Stimulated activated CD8-positive, alpha-beta memory T cell treated with anti-CD3 and anti-CD28 coated beads, Interleukin-4, amount 100 ng/mL, for 24 hours (primary cell): ENCODE measurements at places on chromosomes 4 and X.

GRCh38 chrX:16589826-16590225 lies 60.1 kb upstream of the S100G start:
- DNase-seq, result no peak

DNA sequence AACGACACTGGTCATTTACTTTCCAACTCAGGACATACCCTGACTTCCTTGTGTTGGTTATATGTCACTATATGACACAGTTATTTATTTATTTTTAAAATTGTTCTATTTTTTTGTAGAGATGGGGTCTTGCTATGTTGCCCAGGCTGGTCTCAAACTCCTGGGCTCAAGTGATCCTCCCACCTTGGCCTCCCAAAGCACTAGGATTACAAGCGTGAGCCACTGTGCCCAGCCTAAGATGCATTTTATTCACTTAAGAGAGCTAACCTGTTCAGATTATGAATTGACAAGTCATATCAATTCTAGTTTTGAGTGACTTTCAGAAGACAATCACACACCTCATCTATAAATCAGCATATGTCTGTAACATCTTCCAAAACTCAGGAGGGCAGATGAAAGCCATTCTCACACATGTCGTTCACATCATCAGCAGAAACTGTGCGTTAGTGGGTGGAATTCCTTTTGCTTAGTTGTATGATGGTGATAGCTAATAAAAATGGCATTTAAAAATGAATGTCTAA lies 9.4 kb upstream of the RHOH start:
- no peak for DNase-seq

GRCh38 chrX:48945517-48946348 lies 11.7 kb downstream of the OTUD5 start:
- peak; percentile 33 for DNase-seq

GRCh38 chrX:112841114-112841819 lies 636 bp upstream of the AMOT start:
- peak; percentile 57 for DNase-seq

- no peak for DNase-seq
Measured at GRCh38 chr4:121973816-121974215, 22.0 kb upstream of the TRPC3 start.

GRCh38 chr4:53956454-53956853 lies 108.0 kb downstream of the CHIC2 start:
- no peak for DNase-seq

DNA sequence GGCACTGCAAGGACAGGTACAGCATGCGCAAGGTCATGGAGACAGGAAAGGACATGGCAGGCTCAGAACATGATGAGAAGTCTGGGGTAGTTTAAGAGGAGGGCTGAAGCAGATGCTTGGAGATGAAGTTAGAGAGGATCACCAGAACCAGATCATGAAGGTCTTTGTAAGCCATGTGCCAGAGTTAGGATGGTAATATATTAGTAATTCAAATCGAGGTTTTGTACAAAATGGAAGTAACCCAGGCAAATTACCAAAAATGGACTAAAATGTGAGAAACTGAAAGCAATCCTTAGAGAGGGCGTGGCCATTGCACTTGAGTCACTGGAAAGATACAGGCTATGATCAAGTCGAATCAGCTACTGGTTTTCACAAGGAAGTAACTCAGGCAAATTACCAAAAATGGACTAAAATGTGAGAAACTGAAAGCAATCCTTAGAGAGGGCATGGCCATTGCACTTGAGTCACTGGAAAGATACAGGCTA lies 13.5 kb downstream of the RXFP1 start:
- no peak for DNase-seq

DNA sequence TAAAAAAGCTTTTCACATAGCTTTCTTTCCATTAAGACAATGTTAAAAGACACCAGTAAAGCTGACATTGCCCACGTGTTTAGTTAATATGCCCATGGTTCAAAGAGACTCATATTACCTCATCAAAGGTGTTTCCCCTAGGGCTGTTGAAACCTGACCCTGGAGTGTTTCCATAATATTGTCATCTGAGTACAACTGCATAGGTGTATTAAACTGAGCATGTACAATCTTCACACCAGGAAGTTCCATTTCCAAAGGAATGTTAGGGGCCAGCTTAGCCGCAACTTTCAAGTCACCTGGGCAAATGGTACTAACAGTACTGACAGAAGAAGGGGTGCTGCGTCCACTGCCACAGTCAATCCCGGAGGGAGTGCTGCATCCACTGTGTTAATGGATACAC lies 27.1 kb downstream of the PDLIM3 start:
- DNase-seq, result no peak

DNA sequence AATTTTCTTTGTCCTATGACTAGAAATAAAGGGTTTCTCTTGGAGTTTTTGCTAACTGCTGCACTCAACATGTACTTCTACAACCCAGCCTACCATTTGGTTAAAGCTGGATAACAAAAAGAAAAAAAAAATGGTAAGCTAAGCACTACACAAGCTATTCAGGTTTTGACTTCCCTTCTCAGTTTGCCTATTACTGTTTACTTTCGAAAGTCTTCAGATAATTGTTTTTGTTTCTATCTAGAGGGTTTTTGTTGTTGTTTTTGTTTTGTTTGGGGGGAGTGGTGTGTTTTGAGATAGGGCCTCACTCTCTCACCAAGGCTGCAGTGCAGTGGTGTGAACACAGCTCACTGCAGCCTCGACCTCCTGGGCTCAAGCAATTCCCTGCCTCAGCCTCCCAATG lies 46.6 kb downstream of the CLOCK start:
- no peak for DNase-seq
